Hindlimb muscle (tissue), 1 donor: ENCODE measurements at places on chromosomes 6 and 20.

DNA sequence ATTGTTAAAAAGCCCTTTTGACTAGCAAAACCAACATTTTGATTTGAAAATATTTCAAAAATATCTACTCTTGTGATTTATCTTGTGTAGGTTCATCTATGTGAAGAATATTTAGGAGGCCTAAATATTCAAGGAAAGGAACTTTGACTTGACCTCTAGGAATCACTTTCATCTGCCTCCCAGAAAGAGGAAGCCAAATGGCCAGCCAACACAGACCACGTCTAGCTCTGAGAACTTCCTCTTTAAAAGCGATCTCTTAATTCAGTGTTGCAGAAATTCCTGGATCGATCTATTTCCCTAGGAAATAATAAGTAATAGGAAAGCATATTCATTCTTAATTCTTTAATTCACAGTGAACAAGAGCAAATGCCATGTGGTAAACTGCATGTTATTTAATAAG lies 9.6 kb upstream of the MOXD1 start:
- no peak for DNase-seq

- no peak for DNase-seq
Measured at GRCh38 chr20:48265791-48266190, 480.5 kb upstream of the SULF2 start.

DNA sequence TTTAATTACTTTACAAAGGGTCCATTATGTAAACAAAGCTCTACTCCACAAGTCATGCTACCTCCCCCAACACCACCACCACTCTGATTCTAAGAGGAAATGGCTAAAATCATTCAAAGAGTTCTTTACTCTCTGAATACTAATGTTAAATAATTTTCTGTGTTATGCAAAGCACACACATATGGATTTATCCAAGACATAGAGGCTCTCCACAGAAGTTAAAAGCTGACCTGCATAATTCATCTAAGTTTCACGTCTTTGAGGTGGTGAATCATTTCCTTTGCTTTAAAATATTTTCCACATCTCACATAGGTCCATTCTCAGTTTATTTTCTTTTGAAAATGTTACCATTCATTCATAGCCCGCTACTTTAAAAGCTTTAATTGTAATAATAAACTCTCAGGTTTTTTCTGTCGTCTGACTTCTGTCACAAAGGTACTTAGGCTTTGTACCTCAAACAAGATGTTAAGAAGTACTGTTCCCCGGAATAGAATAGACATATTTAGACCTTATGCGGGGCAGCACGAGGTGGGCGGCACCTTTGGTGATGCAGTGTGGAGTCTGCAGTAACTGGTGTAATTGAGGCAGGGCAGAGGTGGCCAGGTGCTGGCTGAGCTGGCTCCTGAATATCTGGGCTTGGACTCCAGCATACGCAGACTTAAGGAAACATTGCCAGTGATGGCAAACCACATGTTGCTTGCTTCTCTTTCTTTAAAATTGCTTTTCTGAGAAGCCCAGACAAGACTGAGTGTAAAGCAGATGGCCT lies 55.8 kb downstream of the KIF6 start:
- DNase-seq = no peak

DNA sequence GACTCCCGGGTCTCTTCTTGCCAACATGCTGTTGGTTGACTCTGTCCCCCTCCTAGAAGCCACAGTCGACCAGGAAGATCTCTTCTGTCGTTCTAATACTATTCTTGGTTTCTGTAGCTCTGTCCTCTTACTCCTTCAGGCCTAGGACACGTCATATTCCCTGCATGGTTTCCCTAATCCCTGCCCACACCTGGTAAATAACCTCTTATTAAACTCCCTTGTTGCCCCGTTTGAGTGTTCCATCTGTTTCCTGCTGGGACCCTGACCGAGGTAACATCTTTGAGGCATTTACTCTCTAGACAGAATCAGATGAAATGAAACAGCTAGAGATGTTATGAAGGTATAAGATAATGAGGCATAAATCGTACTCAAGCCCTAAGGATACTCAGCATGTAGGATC lies 68.1 kb downstream of the PLCB4 start:
- DNase-seq = no peak

- no peak for DNase-seq
Measured at GRCh38 chr20:53735536-53736050, 142.0 kb upstream of the ZNF217 start.

GRCh38 chr6:120302041-120302440 lies 952.5 kb upstream of the MAN1A1 start:
- DNase-seq = no peak

DNA sequence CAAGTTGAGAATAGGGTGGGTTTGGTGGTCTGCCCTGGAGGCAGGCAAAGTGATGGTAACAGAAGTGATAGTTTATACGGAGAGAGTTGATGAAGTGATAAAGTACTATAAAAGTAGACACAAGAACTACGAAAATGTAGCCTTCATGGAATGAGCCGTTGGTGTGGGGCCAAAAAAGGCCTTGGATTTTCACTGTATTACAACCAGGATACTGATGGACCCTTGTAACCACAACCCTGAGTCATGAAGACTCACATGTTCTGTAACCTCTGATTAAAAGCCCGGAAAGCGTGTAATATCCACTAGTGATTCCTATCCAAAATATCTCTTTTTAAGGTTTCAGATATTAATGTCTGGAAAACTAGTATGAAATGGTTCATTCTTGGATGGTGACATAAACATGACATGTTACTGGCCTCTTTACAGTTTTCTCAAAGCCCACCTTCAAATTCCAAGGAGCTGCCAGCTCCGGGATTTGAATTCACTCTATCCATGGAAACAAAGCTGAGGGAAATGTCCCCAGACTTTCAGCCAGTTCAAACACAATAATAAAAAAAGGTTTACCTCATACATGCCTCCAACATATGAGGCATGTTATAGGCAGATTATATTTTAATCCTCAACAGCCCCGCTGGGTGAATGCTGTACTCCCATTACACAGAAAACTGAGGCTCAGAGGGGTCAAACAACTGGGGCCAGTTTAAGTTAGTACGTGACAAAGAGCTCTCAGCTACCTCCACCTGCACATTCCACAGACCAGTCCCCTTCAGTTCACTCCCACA lies 55.4 kb downstream of the MRPL14 start:
- DNase-seq = peak; percentile 52

GRCh38 chr20:6767536-6768227 lies at the start of gene BMP2:
TSS of gene BMP2 (plus strand) at chr20:6767686. CDS start at chr20:6770127, 2,441 bp downstream.
- DNase-seq = peak; percentile 70

DNA sequence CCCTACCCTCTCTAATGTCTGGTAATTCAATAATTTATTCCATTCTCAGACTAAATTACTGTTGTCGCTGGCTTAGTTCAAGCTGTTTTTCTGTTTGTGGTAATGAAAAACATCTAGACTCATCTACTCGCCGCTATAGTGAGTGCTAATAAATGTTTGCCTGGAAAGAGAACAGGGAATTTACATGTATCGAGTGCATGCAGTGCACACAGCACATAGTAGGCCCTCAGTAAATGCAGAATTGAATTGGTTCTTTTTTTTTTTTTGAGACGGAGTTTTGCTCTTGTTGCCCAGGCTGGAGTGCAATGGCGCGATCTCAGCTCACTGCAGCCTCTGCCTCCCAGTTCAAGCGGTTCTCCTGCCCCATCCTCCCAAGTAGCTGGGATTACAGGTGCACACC lies 7.7 kb upstream of the NSFL1C start:
- DNase-seq = no peak

DNA sequence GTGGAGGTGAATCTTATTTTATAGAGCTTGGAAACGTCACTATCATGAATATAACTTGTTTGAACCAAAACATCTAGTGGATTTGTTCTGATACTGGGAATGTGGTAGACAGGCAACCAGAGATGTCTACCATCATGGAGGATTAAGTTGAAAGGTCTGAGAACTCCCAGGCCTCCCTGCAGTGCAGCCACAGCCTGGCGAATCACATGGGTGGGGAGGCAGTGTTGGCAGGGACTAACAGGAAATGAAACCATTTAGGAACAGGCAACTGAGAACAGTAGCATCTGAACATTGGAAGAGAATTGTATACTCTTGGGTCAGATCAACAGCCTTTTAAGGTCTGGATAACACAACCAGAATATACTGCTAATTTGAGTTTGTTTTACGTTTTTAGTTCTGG lies 22.3 kb upstream of the CEP162 start:
- no peak for DNase-seq

DNA sequence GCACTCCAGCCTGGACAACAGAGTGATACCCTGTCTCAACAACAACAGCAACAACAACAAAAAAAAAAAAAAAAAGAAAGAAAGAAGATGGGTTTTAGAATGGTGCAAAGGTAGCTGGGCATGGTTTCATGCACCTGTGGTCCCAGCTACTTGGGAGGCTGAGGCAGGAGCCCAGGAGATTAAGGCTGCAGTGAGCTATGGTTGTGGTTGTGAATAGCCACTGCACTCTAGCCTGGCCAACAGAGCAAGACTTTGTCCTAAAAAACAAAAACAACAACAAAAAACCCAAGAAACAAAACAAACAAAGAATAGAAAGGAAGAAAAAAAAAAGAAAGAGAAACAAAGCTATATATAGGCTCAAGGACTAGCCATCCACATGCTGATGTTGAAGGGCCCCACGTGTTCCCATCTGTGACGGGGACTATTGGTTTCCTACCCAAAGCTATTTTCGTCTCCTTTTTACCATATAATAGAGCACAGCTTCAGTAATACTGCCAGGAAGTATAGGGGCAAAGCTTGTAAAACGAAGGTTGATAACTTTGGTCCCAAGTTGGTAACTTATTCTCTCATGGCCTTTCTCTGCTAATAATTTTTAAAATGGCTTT lies 7.9 kb upstream of the EEF1E1 start:
- DNase-seq = no peak

- no peak for DNase-seq
Measured at GRCh38 chr6:89970072-89970471, 75.8 kb downstream of the GJA10 start.

- no peak for DNase-seq
Measured at GRCh38 chr20:19407736-19408135, 195.3 kb downstream of the SLC24A3 start.

DNA sequence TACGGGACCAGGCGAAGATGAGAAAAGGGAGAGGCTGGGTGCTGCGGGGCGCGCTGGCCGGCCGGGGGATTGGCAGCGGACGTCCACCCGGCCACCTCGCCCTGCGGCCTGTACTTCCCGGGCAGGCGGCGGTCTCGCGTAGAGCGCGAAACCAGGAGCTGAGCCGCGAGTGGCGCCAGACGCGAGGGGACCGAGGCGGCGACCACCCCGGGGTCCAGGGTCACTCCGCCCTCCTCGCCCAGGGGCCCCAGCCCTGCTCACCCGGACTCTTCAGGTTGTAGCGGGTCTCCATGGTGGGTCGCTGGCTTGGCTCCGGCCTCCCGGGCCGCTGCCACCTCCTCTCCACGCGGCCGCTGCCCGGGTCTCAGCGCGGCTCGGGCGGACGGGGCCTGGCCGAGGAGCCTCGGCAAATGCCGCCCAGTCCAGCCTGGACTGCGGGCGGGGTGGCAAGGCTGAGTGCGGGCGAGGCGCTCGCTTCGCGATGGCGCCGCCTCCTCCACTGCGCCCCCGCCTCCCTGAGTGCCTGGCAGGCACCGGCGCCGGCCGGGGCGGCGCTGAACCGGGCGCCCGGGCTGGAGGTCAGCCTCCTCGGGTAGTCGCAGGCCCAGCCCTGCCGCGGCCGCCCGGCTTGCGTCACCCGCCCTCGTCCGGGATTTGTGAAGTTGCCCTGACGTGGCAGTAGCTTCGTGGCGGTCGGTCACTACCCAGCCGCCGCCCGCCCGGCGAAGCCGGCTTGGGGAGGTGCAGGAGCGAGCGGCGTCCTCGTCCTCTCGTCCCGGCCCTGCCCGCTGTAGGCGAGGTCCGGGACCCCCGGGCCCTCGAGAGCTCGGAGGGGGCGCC lies at the start of gene UBE2J1:
TSS of gene UBE2J1 (minus strand) at position 445 of the 840 bp plus-strand sequence. CDS start at position 292, 153 bp downstream.
- peak; percentile 91 for DNase-seq

DNA sequence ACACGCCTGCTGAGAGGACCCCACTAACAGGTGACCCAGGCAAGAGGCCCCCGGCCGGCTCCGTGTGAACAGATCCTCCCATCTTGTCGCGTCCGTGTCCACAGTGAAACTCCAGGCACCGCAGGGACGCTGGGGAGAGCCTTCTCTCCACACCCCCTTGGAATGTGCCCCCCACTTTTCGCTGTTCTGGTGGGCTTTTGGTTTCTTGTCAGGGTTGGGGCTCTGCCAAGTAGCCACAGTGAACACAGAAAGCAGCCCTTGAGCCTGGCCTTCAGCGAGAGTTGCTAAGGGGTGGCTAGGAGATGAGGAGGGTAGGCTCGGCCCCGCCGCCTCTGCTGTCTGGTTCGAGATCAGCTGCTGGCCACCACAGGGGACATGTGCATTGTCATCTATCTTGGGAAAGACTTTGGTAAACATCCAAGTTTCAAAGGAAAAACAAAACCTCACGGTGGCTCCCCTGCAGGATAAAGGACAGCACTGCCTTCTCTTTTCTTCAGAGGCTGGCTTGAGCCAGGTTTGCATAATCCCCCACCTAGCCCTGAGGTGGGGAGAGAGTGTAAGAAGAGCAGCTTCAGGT lies 22.7 kb downstream of the SYNDIG1 start:
- DNase-seq = no peak

DNA sequence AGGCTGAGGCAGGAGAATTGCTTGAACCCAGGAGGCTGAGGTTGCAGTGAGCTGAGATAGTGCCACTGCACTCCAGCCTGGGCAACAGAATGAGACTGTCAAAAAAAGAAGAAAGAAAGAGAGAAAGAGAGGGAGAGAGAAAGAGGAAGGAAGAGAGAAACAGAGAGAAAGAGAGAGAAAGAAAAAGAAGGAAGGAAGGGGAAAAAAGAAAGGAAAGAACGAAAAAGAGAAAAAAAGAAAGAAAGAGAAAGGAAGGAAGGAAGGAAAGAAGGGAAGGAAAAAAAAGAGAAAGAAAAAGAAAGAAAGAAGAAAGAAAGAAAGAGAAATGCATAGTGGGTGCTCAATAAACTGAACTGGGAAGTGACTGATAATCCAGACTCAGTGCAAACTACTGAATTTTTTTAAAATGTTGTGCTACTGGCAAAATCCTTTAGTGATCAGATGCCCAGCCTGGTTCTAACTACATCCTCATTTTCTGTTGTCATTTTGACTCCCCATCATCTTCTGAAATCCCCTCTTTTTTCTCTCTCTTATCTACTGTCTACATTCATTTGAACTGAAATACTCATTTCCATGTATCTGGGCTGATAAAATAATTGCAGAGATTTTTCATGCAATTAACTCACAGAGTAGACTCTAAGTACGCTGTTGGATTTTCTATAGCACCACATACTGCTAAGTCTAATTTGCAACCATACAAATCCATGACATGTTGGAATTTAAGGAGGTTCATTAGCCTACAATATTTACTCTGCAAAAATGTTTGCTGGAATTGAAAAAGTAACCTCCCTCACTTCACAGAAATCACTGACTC lies 85.3 kb upstream of the HIVEP1 start:
- no peak for DNase-seq

- no peak for DNase-seq
Measured at GRCh38 chr20:63536241-63536977, 767 bp downstream of the PTK6 start.

GRCh38 chr6:119308991-119309657 lies 40.4 kb downstream of the MAN1A1 start:
- no peak for DNase-seq

- no peak for DNase-seq
Measured at GRCh38 chr6:14569394-14569793, 451.8 kb downstream of the CD83 start.

- no peak for DNase-seq
Measured at GRCh38 chr6:127162836-127163235, 44.4 kb downstream of the RSPO3 start.

- DNase-seq = no peak
Measured at GRCh38 chr6:134609716-134610261, 291.9 kb upstream of the SGK1 start.
